ENCODE measurements at places on chromosomes 11 and 22.

DNA sequence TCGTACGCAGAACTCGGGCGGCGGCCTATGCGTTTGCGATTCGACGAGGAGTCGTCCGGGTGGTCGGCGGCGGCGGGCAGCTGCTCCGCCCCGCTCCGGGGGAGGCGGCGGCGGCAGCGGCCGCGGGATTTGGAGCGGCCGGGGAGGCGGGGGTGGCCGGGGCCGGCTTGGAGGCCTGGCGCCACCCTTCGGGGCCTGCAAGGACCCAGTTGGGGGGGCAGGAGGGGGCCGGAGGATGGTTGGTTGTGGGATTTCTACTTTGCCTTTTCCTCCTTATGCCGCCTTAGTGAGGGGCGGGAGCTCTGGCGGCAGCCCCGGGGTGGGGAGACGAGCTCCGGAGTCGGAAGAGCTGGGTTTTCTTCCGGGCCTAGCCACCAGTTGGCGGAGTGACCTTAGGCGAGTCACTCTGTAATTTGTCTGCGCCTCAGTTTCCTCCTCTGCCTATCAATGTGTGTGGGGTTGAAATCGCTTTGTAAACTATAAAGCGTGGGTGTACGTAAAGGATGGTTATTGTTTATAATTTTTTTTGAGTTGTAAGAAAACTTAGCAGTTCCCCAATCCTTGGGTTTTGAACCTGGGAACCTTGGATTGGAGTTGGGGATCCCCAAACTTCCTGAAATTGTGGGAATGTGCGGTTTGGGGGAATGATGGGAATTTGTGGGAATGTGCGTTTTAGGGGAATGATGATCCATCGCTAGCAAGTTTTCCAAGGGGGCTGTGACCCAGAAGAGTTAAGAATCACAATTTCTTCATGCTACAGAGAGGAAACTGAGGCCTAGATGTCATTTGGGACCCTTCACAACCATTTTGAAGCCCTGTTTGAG lies 679 bp downstream of the TUG1 start:
- DNase-seq: peak; percentile 59

DNA sequence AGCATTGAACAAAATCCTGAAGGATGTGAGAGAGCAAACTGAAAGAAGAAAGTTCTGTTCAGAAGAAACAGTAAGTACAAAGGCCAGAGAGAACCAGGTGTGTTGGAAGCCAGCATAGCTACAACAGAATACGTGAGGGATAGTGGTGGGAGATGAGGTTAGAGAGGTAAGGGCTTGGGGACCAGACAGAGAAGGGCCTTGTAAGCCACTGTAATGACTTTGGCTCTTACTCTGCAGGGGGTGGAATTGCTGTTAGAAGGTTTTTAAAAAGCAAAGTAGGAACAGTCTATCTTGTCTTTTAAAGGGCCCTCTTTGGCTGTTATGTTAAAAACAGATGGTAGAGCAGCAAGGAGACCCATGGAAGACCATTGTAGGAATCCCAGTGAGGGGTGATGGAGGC lies 4.2 kb downstream of the PRRG4 start:
- DNase-seq: no peak

- DNase-seq: no peak
Measured at GRCh38 chr11:96309016-96309642, 33.9 kb downstream of the MAML2 start.

GRCh38 chr11:28269586-28269985 lies 161.4 kb downstream of the METTL15 start:
- DNase-seq: no peak

DNA sequence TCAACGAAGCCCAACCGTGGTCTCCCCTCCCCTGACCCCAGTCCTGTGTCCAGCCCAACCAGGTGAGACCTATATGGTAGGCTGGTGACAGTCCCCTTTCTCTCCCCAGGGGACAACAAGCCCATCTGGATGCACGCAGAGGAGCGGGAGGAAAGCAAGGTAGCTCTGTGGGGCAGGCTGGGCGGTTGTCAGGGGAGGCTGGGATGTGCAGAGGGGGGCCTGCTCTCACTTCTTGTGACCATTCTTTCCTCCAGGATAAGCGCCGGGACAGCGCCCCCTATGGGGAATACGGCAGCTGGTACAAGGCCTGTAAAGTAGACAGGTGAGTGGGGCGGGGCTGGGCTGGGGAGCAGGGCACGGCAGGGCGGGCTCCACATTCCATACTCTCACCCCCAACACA lies 3.5 kb upstream of the RAB1B start:
- no peak for DNase-seq

All from stimulated activated naive CD8-positive, alpha-beta T cell treated with anti-CD3 and anti-CD28 coated beads, Interleukin-15, amount 100 ng/mL, for 72 hours (primary cell).